ENCODE measurements at places on chromosomes 2 and 18. TPM values are rescaled to one million over a fixed set of nuclear protein-coding genes. Genes with fewer than 3 reads are reported as not detected.
A peak's percentile ranks its signal among the peaks of the same experiment; 100 is the strongest.

DNA sequence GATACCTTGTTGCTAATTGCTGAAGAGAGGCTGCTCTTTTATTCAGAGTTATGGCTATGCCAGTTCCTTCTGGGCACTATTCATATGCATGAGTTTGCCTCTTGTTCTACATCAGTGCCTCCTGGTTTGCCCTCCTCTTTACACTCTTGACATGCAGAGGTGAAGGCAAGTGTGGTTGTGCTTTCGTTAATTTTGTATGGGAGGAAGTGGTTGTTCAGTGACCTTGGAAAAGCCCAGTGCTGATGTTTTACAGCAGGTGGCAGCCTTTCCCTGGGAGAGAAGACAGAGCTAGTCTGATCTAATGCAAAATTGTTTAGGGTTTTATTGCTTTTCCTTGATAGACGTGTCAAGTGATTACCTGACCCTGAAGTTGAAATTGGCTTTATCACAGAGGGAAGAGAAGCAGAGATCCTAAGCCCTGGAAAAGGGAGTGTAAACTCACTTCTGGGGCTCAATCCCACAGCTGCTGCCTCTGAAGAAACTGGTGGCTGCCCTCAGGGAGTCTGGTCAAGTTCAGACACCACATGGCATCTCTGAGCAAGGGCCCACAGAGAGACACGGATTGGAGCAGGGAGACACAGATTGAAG, 30.5 kb upstream of the VPS54 start:
- DNase-seq: peak; percentile 78

The CYTIP gene
- 405 TPM for total RNA-seq

The MC2R gene
- total RNA-seq: not detected

- no peak for DNase-seq
These were observed 109.4 kb upstream of the LYPD6 start for GRCh38 chr2:149221002-149221401.

DNA sequence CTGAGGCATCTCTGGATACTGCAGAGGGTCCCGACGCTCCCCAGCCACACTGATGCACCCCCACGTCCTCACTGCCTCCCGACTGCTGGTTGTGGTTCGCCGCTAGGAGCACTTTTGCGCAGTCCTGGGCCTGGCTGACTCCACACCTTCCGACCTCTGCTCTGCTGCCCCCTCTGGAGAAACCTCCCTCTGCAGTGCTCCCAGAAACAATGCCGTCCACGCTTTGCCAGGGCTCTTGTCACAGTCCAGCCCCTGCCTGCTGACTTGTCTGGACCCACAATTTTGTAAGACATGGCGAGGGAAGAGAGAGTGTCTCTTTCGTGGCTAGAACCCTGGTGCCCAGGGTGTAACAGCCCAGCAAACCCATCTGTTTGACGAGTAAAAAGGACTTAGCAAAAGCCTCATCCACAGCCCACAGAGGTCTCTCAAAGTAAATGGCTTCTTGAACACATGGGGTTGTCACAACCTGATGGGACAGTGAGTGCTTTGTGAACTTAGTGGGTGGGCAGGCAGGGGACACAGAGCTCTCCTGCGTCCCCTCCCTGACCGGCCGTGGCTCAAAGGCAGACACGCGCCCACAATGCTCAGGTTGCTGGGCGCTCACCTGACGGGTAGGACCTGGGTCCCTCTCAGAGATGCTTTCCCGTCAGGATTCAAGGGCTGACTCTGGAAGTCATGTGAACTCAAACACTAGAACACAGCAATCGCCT, 4.0 kb downstream of the COPS9 start:
- DNase-seq: no peak

DNA sequence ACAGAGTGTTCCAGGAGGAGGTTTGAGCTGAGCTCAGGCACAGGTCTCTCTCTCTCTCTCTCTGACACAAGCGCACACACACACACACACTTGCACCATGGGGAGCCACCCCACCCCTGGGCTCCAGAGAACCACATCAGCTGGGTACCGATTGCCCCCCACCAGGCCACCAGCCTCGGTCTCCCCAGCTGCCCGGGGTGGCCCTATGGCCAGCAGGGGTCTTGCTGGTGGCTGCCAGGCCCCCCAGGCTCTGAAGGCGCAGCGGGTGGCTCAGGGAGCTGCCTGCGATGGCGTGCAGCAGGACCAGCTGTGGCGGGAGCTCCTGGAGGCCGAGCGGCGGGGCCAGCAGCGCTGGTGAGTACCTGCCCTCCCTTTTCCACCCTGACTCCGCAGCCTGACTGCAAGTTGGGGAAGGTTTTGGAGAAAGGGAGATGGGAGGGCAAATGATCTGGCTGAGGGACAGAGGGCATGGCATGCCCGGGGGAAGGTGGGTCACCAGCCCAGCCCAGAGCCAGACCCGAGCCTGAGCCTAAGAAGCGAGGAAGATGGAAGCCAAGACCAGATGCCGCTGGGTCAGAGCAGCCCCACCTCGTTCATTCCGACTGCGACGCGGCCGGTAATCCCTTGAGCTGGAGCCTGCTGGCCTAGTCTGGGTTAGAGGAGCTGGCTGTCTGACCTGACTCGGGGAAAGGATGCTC, 21.9 kb upstream of the SLC66A3 start:
- DNase-seq: no peak

- peak; percentile 86 for DNase-seq
These were observed 749 bp upstream of the ACVR2A start for GRCh38 chr2:147843864-147844696.

GRCh38 chr2:8966123-8966908, 37.2 kb downstream of the MBOAT2 start:
- no peak for DNase-seq

- no peak for DNase-seq
These were observed 4.0 kb upstream of the BCL11A start for GRCh38 chr2:60557486-60557864.

DNA sequence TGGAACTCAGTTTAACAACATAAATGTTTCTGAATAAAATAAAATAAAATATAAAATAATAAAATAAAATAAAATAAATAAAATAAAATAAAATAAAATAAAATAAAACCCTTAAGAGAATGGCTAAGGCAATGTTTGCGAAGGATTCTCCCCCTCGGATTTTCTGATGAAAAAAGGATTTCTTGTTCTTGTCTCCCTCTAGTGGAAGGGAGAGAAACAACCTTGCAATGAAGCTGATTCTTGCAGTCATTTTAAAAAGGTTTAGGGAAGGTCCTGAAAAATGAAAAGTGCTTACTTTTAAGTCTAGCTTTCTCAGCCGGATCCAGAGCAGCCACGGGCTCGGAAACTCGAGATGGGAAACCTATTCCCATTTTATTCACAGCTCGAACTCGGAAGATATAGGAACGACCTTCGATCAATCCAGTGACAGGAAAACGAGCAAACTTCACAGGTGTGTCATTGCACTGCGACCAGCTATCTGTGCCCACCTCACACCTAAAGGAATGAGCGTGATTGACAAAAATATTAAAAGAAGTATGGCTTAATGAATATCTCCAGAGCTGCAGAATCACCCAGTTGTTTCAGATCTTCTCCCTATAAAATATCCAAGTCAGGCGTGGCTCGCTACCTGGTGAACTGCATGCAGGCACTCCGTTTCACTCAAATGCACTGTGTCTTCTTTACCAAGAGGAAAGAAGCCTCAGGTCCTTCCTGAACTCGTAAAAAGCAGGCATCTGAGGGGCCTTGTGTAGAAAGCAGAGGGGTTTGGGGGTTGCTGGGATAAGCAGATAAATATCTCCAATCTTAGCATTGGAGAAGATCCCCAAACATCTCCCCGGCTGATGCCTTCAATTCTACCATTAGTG, 68.1 kb downstream of the MYOM1 start:
- DNase-seq: peak; percentile 37

- DNase-seq: peak; percentile 21
These were observed 24.7 kb upstream of the TOGARAM2 start for GRCh38 chr2:28956415-28956826.

DNA sequence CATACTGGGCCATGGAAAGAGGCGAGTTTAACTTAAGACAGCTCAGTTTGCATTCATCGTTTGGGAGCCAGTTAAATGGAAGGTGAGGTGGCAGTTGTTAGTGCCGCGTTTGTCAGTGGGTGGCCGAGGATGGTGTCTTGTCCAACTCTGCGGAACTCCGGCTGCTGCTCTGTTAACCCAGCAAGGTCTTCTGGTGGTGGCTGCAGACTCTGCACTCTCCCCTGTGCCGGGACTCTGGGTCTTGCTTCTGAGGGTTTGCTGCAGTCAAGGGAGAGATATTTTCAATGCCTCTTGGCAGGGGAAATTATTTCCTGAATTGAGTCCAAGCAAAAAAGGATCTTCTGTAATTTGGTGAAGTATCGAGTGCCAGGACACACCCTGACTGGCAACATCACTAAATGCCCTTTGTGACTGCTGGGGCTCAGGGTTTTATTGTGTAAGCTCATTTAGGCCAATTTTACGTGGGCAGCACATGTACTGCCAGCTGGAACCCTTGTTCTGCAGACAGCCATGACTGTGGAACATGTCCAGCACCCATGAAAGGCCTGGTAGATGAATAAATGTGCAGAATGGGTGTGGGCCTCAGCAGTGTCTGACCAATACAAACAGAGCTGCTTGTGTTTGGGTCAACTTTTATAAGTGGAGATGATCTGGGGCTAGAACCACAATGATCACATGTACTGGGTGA, 58.1 kb downstream of the IL1R2 start:
- DNase-seq: no peak

The VIT gene
- not detected for total RNA-seq

GRCh38 chr18:65942854-65943253, 192.0 kb downstream of the CDH7 start:
- DNase-seq: no peak

The AQP12B gene
- total RNA-seq: not detected

DNA sequence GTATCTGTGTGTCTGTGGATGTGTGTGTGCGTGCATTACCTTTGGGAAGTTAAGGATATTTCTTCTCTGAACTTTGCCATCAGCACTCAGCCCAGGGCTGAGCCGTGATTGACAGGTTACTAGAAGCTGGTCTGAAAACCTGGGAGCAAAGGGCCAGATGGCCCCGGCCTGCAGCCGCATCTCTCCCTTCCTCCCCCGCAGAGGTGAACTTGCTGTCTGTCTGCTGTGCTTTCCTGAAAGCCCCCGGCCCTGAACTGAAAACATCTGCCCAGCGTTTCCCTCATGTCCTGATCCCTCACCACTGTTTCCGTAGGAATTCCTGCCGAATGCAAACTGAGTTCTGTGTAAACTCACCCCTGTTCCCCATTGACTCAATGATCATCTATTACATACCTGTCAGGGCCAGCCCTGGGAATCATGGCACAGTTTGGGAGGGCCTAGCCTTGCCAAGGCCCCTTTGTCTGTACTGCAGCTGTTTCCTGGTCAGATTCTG, 45.8 kb downstream of the MYCN start:
- no peak for DNase-seq

DNA sequence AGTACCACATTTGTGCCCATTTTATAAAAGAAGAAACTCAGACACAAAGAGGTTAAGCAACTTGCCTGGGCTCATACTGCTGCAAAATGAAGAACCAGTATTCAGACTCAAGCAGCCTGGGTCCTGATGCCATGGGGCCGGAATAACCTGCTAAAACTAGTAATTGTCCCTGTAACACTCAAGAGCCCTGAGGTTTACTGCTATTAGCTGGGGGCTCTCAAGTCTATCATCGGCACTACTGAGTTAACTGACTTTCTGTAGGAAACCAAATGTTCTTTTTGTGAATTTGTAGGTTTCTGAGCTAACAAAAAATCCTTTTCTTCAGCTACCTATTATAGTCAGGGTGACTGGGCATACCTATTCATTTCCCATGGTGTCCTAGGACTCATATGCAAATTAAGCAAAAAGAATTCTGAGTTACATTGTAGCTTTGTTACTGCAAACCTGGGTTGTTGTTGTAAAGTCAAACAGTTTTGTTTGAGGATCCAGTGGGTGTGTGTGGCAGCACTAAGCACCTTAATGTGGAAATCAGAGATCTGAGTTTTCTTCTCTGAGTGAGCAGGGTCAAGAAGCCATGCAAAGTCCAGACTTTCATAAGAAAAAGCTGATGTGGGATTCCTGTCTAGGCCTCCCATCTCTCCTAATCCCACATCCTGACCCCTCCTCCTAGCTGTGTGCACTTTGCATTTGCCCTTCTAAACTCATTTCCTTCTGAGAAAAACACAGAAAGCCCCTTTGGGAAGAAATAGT, 72.4 kb upstream of the TNP1 start:
- no peak for DNase-seq
